ENCODE measurements at places on chromosomes 3 and 15.

DNA sequence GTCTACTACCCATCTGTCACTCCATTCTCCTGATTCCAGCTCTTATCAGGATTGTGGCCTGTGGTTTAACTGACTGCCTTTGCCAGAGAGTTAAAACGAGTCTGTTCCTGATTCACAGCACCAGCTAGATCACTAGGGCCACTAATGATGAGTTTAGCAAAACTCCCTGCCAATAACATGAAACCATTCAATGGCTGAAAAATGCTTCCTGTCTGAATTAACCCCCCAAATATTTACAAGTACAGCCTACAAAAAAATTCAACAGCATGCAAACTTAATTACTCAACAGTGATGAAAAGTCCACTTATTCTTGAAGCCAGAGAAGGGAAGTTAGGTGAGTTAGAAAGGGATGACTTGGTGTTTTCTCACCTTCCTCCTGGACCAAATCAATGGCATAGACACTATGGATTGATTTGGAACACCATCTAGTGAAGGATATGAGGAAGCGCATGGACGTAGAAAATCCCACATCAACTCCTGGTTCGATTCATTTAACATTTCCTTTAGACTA is 141.4 kb downstream of the TGFBR2 start:
- no peak for DNase-seq

GRCh38 chr3:194333981-194334320 is 17.2 kb downstream of the CPN2 start:
- DNase-seq, result no peak

- DNase-seq, result no peak
Measured at GRCh38 chr15:75570126-75570845, 8.8 kb downstream of the PTPN9 start.

DNA sequence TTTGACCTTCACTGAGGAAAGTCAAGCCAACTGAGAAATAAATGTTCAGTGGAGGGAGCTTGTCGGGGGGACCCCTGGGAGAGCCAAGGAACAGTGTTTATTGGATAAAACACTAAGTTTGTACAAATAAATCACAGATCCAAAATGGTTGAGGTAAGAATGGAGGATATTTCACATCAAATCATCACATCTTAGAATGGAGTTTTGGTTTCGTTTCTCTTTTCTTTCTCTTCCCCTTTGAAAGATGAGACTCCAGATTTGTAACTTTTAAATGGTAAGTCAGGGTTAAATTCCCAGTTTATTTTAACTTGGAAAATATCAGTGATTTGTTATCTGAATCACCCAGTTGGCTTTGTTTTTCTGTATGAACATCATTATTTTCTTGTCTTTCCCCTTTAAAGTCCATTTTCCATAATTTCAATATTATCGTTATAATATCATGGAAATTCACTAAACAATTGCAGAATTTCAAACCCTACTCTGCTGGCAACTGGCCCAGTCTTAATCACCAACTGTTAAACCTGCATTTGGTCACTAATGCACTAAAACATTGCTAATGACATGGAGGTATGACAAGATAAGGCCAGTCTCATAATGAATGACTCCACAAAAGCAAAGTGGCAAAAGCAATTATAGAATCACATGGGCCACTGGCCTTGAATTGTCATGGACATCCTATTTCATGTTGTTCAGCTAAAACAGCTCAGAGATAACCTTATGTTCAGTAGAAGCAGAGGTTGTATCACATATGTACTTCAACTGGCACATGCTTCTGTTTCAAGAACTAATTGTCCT is 295.1 kb downstream of the SHOX2 start:
- DNase-seq, result no peak

DNA sequence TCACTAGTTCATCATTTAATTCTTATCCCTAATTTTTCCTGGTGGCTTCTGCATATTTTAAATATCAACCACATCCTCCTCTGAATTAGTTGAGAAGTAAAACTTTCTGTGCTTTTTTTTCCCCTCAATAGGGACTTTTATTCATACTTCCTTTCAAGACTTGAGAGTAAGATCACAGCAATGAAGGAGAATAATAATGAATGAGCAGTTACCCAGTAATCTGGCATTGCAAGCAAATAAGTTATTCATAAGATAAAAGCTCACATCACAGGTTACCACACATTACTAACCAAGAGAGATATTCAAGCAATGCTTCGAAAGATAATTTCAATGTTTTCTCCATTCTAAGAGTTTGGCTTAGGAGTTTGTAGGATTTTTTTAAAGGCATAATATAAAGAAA is 50.3 kb downstream of the BTLA start:
- DNase-seq, result no peak

DNA sequence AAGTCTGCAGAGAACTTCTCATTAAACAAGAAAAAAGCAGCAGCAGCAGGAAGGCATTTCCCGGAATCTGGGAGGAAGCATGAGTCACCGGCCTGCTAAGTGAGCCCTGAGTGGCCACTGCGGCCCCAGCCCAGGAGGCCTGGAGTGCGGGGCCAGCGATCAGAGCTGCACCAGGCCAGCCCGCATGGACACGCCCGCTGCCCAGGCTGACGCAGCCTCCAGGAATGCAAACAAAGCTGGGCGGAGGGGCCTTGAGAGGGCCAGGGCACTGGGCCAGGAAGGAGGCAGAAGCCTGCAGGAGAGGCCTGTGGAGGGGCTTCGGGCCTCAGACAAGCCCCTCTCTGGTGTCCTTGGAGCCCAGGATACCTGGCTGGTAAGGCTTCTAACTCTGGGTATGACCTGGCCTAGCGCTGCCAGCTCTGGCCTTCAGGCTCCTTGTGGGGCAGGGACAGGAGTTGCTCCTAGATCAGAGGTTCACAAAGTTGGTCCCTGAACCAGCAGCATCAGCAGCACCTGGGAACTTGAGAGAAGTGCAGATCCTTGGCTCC is 101.2 kb downstream of the SMAD6 start:
- DNase-seq, result peak; percentile 83

GRCh38 chr3:69426291-69426966 is 40.5 kb upstream of the FRMD4B start:
- no peak for DNase-seq

DNA sequence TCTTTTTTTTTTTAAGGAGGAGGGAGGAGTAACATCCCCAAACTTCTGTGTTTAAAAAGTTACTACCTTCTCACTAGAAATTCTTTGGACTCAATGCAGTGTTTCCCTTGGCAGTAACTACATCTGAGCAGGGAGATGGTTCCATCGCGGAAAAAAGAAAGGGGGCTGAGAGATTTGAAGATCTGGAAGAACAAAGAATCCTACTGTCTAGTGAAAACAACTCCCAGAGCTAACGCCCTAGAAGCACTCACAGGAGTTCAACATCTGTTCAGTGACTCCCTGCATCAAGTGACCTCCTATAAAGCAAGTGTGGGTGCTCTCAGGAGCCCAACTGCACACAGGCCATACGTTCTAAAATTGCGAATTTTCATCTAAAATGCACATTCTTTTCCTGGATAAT is 66.8 kb upstream of the PXYLP1 start:
- no peak for DNase-seq

GRCh38 chr15:95446854-95447253 is 883.6 kb upstream of the NR2F2 start:
- no peak for DNase-seq

GRCh38 chr3:152315623-152316022 is 46.9 kb downstream of the MBNL1 start:
- DNase-seq, result no peak

GRCh38 chr15:22808240-22808639 is 21.8 kb downstream of the NIPA1 start:
- peak; percentile 70 for DNase-seq

- DNase-seq, result no peak
Measured at GRCh38 chr3:188881954-188882641, 289.7 kb upstream of the TPRG1 start.

GRCh38 chr15:89244574-89244903 is 760 bp downstream of the FANCI start:
- no peak for DNase-seq

DNA sequence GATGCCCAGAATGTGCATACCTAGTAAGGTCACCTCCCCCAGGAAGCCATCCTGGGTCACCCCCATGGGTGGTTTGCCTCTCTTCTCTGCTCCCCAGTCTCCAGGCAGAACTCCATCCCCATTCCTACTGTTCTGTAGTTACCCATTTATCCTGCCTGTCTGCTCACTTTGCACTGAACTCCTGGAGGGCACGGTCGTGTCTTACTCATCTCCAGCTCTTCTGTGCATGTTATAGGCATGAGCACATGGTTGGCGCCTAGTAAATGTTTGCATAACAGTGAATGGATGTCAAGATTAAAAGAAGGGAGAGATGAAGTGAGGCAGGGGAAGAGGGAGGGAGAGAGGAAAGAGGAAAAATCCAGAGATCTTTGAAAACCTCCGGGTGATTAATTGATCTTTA is 208.4 kb upstream of the TRIM42 start:
- no peak for DNase-seq

- no peak for DNase-seq
Measured at GRCh38 chr3:142931222-142931621, 32.3 kb downstream of the PAQR9 start.

DNA sequence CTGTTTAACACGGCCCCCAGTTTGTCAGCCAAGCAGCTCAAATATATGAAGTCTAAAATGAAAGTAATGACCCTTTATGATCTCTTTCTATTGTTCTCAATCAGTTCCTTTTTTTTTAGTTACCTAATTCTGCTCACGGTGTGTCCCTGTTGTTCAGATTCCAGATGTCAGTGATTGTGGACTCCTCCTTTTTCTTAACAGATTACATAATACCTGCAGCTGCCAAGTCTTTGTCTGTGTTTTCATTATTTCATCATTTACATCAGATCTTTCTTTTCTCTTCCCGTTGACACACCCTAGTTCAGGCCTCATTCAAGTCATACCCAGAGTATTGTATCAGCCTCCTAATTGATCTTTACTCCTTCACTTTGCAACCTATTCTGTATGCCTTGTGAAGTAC is 56.1 kb upstream of the SKIL start:
- DNase-seq, result no peak

DNA sequence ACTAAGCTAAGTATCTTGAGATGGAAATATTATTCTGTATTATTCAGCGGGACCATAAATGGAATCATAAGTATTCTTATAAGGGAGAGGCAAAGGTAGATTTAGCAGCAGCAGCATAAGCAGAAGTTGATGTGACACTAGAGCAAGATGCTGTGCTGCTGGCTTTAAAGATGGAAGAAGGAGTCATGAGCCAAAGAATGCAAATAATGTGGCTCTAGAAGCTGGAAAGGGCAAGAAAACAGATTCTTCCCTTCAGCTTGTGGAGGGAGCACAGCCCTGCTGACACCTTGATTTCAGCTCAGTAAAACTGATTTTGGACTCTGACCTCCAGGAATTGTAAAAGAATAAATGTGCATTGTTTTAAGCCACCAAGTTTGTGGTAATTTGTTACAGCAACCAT is 144.2 kb upstream of the ANKRD28 start:
- DNase-seq, result no peak

- no peak for DNase-seq
Measured at GRCh38 chr3:160810362-160811236, 54.6 kb downstream of the PPM1L start.

DNA sequence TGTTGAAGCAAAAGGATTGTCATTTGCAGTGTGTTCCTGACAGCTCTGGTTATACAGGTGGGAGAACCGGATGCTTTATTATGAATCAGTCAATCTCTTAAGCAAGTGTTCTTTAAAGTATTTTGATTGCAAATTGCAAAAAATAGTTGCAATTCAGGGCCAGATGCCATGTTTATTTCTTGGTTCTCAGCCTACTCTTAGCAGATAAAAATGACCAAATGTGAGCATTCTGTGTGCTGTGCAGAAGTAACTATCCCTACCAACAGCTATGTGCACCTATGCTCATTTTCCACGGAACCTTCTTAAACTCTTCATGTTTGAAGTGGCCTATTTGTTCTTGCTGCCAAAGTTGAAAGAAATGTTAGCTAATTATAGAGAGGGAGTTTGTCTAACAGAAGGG is 262.3 kb upstream of the RASGRP1 start:
- DNase-seq, result no peak
